ENCODE measurements at places on chromosomes 5 and 9. TPM values are rescaled to one million over a fixed set of nuclear protein-coding genes. Genes with fewer than 3 reads are reported as not detected.

DNA sequence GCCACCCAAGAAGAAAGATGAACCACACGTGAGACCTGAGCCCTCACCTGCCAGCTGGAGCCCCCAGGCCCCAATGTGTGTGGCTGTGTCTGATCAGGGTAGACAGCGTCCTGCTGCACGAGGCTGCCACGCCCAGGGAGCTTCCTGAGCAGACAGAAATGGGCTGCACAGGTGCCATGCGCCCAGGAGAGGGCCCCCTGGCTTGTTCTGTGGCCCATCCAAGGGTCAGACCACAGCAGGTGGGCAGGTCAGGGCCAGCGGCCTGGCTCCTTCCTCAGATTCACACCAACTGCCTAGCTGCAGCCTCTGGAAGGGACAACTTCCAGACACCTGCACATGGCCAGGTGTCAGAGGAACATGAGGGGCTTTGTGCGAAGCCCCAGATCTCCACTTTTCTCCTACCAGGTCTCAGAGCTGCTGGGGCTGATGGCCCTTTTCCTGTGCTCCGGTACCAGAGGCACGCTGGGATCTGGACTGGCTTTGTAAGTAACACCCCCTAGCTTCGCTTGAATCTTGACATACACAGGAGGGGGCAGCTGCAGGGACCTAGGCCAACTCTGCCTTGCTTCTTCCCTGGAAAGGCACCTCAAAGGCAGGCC, 10.8 kb downstream of the SARDH start:
- no peak for DNase-seq

Gene LCN15
- total RNA-seq, result not detected

Gene IER5L
- total RNA-seq, result 11.7 TPM

- DNase-seq, result no peak
Measured at GRCh38 chr9:13109781-13110180, 169.7 kb downstream of the MPDZ start.

Gene TMED7
- 41.9 TPM for total RNA-seq

- DNase-seq, result no peak
Measured at GRCh38 chr9:115369322-115369957, 251.5 kb upstream of the TNC start.

GRCh38 chr9:125889112-125889475, 141.9 kb downstream of the PBX3 start:
- no peak for DNase-seq

Gene PDGFRB
- 0.62 TPM for total RNA-seq

GRCh38 chr5:607541-608428, 4.4 kb upstream of the CEP72 start:
- no peak for DNase-seq

DNA sequence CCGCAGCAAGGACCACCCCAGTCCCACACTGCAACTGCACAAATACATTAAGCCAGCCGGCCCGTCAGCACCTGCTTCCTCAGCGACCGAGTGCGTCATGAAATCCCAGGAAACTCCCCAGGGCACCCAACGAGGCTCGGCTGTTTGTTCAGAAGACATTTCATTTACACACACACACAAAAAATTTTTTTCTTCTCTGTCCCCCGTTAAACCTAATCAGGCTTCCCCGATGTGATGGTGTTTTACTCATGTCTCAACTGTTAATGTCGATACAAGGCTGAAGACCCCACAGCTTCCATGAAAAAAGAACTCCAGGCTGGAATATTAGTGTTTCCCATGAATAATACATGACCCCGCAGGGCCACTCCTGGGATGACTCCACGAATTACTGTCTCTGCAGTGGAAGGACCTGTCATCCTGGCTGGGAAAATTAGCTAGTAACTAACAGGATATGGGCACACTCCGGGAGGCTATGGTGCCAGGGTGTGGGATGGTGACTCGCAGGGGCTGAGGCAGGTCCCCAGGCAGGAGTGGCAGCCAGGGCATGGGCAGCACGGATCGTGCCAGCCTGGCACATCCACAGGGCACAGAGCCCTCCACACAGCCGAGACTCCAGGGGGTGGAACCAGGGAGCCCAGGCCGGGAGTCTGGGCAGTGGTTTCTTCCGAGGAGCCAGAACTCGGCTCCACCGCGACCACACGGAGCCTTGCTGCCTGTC, 102.4 kb downstream of the VAV2 start:
- DNase-seq, result no peak

DNA sequence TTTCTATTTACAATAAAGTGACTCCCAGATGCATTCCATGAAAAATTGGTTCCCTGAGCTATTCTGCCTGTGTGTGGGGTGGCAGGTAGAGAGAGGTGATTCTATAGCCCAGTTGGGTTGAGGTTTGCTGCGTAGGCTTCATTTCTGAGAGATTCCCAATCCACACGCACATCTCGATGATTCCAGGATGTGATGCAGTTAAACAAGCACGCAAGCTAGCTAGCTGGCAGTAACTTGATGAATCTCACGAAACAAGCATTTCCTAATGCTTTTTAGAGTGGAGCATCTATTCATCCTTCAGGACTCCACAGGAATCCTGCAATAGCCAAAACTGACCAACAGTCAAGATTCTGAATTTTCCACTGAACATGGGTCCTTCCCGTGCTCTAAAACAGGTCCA, 43.8 kb upstream of the CER1 start:
- no peak for DNase-seq

DNA sequence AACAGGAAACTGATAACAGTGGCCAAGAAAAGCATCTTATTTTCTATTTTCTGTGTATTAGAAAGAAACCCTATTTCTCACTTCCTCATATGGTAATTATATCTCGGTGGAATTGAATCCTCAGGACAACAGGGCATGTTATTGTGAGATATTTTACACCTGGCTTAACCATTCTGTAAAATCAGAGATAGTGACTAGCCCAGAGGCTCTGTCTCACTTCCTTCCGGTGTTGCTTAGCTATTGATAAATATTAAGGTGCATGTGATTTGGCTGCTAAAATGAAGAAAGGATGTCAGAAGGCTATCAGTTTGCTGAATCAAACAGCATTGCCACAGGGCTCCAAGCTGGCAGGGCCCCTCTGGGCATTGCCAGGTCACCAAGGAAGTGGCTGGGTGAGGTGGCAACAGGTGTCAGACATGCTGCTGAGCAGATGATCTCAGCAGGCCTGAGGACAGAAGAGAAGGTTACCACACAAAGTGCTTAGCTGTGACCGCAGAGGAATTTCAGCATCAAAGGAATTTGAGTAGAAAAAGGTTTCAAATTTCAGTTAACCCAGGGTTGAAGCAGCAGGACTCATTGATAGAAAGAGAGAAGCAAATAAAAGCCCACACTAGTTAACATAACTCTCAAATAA, 330.7 kb downstream of the PDE4D start:
- no peak for DNase-seq

- no peak for DNase-seq
Measured at GRCh38 chr5:56712895-56713591, 102.3 kb upstream of the MAP3K1 start.

DNA sequence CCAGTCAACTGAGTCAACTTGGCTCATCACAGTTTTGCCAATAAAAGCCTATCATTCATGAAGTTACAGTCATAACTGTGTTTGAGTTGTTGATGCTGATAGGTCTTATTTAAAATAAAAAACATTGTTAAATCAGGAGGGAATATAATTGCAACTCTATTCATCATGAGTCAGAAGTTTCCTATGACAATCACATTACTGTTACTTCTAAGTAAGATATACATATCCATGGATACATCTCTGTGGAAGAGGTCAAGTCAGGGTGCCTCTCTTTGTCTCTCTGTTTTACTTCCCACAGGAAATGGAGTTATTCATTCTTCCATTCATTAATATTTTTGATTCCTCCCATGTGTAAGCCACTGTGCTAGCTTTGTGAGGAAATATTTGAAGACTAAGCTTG, 2015.4 kb upstream of the WWC1 start:
- DNase-seq, result no peak

- no peak for DNase-seq
Measured at GRCh38 chr5:96755851-96756250, 51.9 kb downstream of the ERAP1 start.

Gene WNT8A
- total RNA-seq, result not detected

Gene PCYOX1L
- 19.8 TPM for total RNA-seq

Gene HMGCR
- 99.9 TPM for total RNA-seq

Gene SHISAL2B
- not detected for total RNA-seq

GRCh38 chr5:59543821-59544442, 349.6 kb downstream of the PDE4D start:
- no peak for DNase-seq

DNA sequence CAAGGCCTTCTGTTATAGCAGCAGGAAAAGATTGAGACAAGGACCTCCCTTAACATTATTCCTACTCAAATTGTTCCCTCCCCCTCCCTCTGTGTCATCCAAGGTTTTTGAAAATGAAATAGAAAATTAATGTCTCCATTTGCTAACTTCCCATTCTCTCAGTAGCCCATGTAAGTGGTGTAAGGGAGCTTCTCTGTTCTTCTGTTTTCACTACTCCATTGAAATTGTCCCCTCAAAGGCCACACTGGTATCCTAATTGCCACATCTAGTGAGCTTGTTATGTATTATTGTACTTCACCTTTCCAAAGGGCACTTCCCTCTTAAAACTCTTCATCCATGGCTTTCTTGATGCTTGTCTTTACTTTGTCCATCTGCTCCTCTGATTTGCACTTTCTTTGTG, 131.2 kb upstream of the PIK3R1 start:
- DNase-seq, result no peak

DNA sequence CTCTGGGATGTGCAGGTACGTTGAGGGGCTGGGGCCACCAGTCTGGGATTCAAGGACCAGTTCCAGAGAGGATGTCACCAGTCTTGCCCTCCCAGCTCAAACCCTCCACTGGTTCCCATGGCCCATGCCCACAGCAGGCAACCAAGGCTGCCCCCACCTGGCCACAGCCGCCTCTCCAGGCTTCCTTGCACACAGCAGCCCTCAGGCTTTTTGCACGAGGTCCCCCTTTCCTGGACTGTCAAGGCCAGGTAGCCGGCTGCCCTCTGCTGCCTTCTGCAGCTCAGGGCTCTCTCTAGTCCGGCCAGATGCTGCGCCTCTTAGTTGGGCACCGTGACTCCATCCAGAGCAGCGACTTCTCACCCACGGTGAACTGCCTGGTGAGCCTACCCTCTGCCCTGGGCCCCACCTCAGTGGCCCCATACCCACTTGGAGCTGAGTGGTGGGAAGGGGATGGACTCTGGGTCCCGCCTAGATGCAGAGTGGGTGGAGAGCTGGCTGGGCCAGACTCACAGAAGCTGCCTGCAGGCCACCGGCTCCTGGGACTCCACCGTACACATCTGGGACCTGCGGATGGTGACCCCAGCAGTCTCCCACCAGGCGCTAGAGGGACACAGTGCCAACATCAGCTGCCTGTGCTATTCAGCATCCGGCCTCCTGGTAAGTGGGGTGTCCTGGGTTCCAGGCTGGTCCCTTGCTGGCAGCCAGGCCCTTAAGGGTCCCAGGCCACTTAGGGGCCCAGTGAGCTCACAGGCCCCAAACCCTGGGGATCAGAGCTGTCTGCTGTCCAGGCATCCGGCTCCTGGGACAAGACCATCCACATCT, 2.9 kb downstream of the WDR38 start:
- DNase-seq, result no peak

Gene CDH12
- total RNA-seq, result not detected

DNA sequence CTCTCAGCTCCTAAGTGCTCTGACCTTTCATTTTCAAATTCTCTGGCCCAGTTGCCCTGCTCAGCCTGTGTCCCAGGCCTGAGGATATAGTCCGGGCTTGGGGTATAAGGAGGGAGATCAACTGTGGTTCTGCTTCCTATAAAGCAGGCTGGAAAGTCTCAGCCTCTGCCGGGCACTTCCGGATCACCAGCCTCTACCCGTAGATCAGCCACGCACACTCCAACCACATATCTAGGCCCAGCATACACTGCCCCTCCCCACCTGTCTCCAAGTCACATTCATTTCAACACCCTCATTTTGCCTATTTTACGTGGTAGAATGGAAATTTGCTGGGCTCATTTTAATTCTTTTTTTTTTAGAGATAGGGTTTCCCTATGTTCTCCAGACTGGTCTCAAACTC, 3.1 kb downstream of the ZER1 start:
- no peak for DNase-seq

Gene SLCO6A1
- not detected for total RNA-seq

- peak; percentile 67 for DNase-seq
Measured at GRCh38 chr5:25568989-25569625, 924.3 kb upstream of the CDH10 start.

Gene CDC20B
- total RNA-seq, result not detected

Gene ATG10
- 5.8 TPM for total RNA-seq

GRCh38 chr5:172626031-172626581, 15.0 kb upstream of the NEURL1B start:
- no peak for DNase-seq

DNA sequence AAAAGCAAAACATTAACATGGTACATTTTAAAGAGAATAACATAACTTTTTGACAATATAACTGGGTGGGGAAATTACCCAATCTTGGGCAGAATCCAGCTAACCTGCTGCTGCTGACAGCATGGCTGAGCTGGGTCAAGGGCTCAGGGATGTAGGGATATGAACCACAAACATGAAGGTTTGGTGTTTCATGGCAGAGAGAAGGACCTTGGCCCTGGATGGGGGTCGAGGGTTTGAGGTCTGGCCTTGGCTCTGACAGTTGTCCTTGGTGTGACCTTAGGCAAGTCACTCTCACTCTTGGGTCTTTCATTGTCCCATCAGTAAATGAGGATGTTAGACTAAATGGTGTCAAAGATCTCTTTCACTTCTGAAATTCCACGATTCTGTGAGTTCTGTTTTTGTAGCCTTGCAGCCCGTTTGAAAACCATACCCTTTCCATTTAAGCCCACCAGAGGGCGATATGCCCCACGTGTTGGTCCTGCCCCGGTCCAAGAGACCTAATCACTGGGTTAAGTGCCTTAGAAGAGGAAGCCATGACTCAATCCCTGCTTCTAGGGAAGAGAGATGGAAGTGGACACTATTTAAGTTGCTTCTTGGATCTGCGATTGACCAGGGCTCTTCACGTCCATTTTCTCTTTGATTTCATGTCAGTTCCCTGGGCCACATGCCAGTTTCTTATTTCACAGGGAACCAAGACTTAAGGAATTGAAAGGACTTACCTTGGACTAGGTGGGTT, 56.8 kb upstream of the TEX48 start:
- peak; percentile 91 for DNase-seq

Gene ANKDD1B
- total RNA-seq, result 0.40 TPM

DNA sequence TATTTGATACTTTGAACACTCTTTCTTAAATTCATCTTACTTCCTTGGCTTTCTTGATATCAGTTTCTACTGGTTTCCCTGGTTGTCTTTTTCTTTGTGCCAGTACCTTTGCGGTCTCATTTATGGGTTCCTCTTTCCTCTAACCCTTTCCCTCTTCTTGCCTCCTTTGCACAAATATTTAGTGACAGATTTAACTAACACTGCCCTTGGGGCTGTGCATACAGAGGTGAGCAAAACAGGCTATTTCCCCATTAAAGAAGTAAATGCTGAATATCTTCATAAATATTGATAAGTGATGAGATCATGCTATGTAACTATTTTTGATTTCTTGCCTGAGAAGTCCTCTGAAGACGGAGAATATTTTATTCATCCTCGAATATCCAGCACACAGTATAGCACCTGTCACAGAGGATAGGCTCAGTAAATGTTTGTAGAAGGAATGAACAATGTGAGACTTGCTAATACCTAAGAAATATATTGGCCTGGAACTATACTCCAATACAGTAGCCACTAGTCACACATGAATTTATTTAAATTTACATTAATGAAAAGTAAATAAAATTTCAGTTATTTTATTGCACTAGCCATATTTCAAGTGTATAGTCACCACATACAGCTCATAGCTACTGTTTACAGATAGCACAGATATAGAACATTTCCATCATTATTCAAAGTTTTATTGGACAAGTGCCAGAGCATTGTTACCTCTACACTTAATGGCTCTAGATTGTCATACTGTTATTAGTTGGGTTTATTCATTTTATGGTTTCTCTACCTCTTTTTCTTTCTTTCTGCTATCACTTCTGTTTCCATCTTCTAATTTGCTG, 90.4 kb downstream of the RIC1 start:
- DNase-seq, result no peak

Gene PRELID2
- 3.1 TPM for total RNA-seq
